ENCODE measurements at places on chromosomes 1 and 21. TPM values are rescaled to one million over a fixed set of nuclear protein-coding genes. Genes with fewer than 3 reads are reported as not detected.

CORT gene
- total RNA-seq = 0.41 TPM

YIPF1 gene
- 21.4 TPM for total RNA-seq

TIAM1 gene
- total RNA-seq = 3.7 TPM

FBLIM1 gene
- 4.3 TPM for total RNA-seq

SLC44A5 gene
- total RNA-seq = 0.18 TPM

EPHA8 gene
- total RNA-seq = not detected

FYB2 gene
- total RNA-seq = 0.49 TPM

FCRLA gene
- 0.15 TPM for total RNA-seq

CYP4A22 gene
- not detected for total RNA-seq

DVL1 gene
- 144 TPM for total RNA-seq

IFI44L gene
- 0.10 TPM for total RNA-seq

TRIM45 gene
- total RNA-seq = 4.7 TPM

TCEANC2 gene
- total RNA-seq = 5.1 TPM

C1orf94 gene
- not detected for total RNA-seq

CYYR1 gene
- not detected for total RNA-seq

FCRL6 gene
- not detected for total RNA-seq

LCE1D gene
- total RNA-seq = not detected

GBP1 gene
- total RNA-seq = 0.80 TPM

IVL gene
- total RNA-seq = not detected

FLG gene
- not detected for total RNA-seq

KISS1 gene
- not detected for total RNA-seq

RIPK4 gene
- 67.4 TPM for total RNA-seq
